Fibroblast of the aortic adventitia (primary cell): ENCODE measurements at places on chromosomes 7 and 10.

- DNase-seq = no peak
These were observed 371.5 kb upstream of the MTPN start for GRCh38 chr7:136348542-136349192.

- peak; percentile 80 for DNase-seq
These were observed 521.7 kb upstream of the FZD8 start for GRCh38 chr10:36163827-36164226.

DNA sequence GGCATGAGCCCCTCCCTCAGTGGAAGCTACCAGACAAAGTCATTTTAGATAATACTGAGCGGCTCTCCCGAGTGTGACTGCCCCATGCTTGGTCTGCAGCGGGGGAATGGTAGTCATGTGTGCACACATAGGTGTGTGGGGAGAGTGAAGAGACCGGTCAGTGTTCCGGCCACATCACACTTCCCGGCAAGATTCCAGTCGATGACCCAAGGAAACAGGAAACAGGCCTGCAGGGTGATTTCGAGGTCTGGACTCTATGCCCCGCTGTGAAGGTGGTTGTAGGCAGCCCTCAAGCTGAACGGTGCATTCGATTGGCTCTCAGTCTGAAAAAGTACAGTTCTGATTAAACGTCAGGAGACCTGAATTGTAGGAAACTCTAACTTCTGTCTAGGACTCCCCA, 73.2 kb downstream of the SYPL1 start:
- no peak for DNase-seq

- DNase-seq = peak; percentile 77
These were observed 78.1 kb downstream of the TPST1 start for GRCh38 chr7:66283003-66283920.
